ENCODE measurements at places on chromosomes 7 and 10.

DNA sequence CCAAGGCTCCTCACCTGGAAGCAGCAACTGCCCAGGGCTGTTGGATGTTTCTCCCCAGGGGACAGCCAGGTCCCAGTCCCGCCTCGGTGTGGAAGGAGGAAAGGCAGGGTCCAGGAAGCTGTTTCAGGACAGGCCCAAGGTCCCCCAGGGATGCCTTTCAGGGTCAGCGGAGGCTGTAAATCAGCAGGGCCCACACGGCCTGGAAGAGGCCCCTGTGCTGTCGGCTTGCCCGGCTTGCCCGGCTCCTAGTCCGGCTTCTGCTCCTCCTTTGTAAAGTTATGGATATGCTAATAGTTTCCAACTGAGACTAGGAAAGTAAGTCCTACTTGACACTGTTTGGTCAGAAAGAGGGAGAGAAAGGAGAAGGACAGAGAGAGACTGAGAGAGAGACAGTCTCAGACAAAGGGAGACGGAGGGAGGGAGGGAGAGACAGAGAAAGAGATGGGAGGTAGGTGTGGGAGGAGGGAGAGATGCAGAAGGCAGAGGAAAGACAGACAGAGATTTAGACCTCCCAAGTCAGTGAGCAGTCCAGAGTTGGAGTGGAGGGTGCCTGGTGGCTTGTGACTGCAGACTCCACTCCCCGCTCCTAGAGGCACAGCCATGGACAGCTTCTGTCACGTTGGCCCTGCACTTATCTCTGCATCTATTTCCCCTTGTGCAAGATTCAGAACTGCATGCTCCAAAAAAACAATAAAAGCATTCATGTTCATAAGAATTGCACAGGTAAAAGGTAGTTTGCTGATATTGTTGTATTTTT, 10.5 kb downstream of the IKZF1 start:
- DNase-seq = no peak
- H3K4me1 ChIP-seq = no peaks in the 10 kb centered on the region
- no peaks in the 10 kb centered on the region for H3K36me3 ChIP-seq

GRCh38 chr10:420154-421121, 269.0 kb downstream of the DIP2C start:
- no peak for DNase-seq
- H3K4me3 ChIP-seq = no peak overlapping the region
- H3K4me1 ChIP-seq = no peaks in the 10 kb centered on the region
- no peaks in the 10 kb centered on the region for H3K36me3 ChIP-seq
- no peak overlapping the region for H3K27ac ChIP-seq

GRCh38 chr10:108378779-108379178, 1214.3 kb upstream of the SORCS1 start:
- no peak for DNase-seq
- no peak overlapping the region for H3K27ac ChIP-seq
- H3K4me3 ChIP-seq = no peak overlapping the region
- H3K36me3 ChIP-seq = no peaks in the 10 kb centered on the region
- H3K27me3 ChIP-seq = no peaks in the 10 kb centered on the region

DNA sequence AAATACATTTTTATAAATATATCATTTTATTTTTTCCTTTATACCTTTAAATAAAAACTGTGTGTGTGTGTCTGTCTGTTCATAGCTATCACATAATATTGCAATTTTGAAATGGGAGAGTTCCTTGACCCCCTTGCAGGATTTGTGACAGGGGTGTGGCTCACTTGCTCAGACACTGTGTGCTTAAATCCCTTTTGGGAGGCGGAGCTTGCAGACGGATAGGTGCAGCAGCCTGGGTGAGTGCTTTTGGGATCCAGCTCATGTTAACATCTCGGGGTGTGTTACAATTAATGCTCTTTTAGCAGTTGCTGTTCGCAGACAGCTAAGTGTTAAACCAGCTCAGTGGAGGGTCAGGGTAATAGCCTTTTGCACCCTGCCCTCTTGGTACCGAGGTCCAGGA, 459.8 kb downstream of the IPMK start:
- no peaks in the 10 kb centered on the region for H3K27me3 ChIP-seq
- H3K4me3 ChIP-seq = no peak overlapping the region
- no peaks in the 10 kb centered on the region for H3K4me1 ChIP-seq
- no peak for DNase-seq

DNA sequence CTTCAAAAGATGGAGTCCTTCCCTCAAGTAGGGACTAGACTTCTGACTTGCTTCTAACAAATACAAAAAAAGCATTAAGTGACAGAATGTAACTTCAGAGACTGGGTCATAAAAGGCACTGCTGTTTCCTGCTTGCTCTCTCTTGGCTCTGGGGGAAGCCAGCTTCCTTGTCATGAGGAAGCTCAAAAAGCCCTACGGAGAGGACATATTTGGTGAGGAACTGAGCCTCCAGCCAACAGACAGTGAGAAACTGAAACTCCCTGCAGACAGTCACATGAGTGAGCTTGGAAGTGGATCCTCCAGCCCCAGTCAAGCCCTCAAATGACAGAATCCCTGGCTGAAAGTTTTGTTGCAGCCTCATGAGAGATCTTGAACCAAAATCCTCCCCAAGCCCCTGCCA, 26.3 kb upstream of the SLC35G1 start:
- no peaks in the 10 kb centered on the region for H3K36me3 ChIP-seq
- H3K4me3 ChIP-seq = no peak overlapping the region
- H3K27ac ChIP-seq = no peak overlapping the region
- H3K4me1 ChIP-seq = no peaks in the 10 kb centered on the region
